ENCODE measurements at places on chromosomes 3 and 15.

DNA sequence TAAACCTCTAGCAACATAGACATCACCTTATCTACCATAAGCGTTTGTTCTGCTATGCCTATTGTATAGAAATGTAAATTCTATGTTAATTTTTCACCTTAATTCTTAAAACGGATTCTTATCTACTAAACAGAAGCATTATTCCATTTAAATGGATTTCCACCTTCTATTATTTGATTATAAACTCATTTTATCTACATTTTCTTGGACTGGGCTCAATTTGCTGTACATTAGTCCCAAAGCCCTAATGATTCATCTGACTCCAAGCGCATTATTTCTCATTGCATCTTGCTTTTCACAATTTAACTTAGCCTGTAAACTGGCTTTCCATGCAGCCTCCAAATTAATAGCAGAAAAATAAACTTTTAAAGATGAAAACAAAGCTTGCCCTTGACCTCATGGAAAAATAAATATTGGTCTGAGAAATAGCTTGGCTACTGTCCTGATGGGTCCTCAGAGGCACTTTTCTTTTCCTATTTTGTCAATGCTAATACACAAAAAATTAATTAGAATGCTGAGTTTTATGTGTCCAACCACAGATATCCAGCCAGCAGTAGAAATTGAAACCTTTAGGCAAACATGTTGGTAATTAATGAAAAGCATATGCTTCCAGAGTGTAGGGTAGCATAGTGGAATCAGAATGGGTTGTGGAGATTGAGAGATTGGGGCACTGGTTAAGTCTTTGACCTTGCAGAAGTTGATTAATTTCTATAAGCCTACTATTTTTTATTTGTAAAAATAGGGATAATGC lies 81.4 kb upstream of the CFAP20DC start:
- DNase-seq = no peak

GRCh38 chr15:95111969-95112368 lies 880.6 kb downstream of the MCTP2 start:
- DNase-seq = no peak

DNA sequence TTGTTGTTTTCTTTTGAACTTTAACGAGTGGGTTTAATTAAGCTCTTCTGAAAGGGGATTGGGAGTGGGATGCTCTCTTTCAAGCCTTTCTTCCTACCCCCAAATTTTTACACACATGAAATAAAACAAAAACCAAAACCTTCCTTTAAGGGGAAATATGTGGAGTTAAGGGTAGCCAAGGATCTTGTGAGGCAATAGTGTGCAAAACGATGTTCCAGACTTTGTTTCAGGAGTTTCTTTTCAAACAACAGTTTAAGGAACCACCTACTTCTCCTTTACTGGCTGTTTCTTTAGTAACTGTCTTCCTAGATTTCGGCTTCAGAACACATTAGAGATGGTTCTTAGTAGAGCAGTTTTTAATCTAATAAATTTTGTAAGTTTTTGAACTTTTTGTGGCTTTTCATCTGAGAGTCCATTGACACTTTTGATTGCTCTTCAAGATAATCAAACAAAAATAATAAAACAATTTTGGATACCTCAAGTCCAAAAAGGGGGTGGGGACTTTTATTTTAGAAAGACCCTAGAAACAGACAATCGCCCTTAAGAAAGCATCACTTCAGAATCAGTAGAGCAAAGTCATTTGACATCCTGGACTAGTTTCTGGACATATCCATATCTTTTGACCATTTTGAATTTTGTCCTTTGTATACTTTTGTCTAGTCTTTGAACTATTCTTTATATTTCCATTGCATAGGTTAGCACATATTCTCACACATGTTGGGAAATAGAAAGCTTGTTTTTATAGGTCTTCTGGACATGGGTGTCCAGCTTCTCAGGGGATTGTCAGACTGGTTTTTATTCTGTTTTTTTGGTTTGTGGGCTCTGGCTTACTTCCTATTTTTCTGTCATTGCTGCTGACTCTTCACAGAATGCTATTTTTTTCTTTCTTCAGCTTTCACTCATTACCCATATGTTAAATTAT lies 6.0 kb downstream of the DIPK2A start:
- no peak for DNase-seq

GRCh38 chr3:2879587-2879986 lies 230.6 kb downstream of the IL5RA start:
- no peak for DNase-seq

DNA sequence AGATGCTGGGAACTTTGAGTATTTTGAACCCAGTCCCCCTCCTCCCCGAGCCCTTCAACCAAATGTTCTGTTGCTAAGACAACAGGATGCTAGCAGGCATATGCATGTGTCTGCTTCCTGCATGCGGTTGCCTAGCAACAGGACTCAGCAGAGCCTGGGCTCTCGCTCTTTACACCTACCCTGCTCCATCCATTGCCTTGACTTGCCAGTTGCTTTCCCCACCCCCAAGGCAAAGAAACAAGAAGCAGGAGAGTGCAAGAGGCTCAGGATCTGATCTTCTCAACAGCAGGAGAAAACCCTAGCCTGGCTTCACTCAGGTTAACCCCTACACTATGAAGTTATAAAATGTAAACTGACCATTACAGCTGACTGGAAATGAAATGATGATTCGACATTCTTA lies 393.0 kb downstream of the IGSF11 start:
- peak; percentile 67 for DNase-seq

- DNase-seq = no peak
Measured at GRCh38 chr3:82208002-82208710, 446.7 kb upstream of the GBE1 start.

DNA sequence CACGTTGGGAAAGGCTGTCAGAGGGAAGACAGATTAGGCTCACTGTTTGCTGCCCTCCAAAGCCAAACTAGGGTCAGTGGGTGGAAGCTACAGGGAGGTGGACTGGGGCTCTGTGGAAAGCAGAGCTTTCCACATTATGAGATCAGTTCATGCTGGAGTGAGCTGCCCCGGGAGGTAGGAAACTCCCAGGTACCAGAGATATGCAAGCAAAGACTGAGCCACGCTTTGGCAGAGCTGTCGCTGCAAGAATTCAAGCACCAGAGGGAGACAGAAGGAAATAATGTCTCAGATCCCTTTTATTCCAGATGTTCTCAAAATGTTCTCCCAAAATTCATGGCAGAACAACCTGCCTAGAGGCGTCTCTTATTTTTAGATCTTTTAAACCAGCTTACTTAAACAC lies 286.6 kb downstream of the WDR72 start:
- DNase-seq = no peak

- DNase-seq = no peak
Measured at GRCh38 chr3:42148982-42149432, 57.9 kb downstream of the TRAK1 start.

GRCh38 chr3:113626503-113627371 lies 69.7 kb downstream of the USF3 start:
- DNase-seq = no peak

DNA sequence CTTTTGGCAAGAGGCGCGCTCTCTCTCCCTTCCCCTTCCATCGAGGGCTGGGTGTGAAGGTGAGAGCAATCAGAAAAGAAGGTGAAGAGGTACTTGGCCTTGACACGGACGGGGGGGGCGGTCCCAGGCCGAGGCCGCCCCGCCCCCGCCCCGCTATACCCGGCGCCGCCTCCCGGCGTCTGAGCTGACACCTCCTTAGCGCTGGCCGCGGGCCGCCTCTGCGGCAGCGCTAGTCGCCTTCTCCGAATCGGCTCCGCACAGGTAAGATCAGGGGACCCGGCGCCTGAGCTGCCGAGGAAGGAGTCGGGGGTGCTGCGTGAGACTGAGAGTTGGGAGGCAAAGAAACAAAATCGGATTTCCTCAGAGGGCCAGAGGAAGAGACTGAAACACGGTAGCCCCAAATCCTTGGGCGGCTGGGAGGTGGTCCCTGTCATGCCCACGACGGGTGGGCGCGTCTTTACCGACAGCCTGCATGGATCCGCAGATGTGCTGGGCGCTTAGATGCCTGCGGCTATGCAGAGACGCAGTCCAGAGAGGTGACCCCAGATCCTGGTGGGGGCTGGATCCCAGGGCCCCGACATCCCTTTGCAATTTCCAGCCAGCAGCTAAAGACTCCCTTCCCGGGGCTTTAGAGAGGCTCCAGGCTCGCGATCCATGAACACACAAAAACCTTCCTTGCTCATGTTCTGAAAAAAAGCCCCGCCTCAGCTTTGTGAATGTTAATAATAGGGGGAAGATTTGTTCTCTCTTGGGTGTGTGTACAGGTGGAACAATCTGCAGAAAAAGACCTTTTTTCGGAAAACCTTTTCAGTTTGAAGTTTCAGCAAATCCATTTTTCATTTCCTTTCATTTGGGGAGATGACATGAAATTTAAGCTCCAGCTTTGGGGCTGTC lies at the start of gene ENTPD3:
ENTPD3 (plus strand) TSS at position 184 of the 894 bp plus-strand sequence. CDS start 874 bp downstream, outside the sequence.
- DNase-seq = no peak

All from NCI-H1417 treated with DMSO at 0.1 percent for 48 hours (cell line).